ENCODE measurements at places on chromosomes 11 and 22. TPM values are rescaled to one million over a fixed set of nuclear protein-coding genes. Genes with fewer than 3 reads are reported as not detected.

Gene TRMT112
- polyA plus RNA-seq: 464 TPM

Gene SCUBE2
- not detected for polyA plus RNA-seq

Gene CDC45
- 3.5 TPM for polyA plus RNA-seq

Gene MS4A4A
- 1.3 TPM for polyA plus RNA-seq

Gene OR51B5
- polyA plus RNA-seq: not detected

Measured in immature natural killer cell (primary cell).